ENCODE measurements at places on chromosomes 2 and 18. TPM values are rescaled to one million over a fixed set of nuclear protein-coding genes. Genes with fewer than 3 reads are reported as not detected.
A peak's percentile ranks its signal among the peaks of the same experiment; 100 is the strongest.

- DNase-seq = peak; percentile 19
Measured at GRCh38 chr2:10452956-10453904, 5.1 kb upstream of the ODC1 start.

DNA sequence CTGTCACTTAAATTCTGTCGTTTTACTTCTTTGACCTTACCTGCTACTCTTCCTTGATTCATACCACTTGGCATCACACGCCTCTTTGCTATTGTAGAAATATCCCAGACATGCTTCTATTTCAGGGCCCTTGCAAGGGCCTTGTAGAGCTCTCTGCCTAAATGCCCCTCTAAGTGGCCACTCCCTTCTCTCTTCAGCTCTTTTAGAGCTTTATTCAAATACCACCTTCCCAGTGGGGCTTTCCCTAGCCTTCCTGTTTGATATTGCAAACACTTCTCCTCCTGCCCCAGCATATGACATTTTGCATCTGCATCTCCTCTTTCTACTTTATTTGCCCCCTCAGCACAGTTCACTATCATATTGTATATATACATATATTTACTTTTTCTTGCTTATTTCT lies 54.0 kb downstream of the PELI1 start:
- DNase-seq = no peak

DNA sequence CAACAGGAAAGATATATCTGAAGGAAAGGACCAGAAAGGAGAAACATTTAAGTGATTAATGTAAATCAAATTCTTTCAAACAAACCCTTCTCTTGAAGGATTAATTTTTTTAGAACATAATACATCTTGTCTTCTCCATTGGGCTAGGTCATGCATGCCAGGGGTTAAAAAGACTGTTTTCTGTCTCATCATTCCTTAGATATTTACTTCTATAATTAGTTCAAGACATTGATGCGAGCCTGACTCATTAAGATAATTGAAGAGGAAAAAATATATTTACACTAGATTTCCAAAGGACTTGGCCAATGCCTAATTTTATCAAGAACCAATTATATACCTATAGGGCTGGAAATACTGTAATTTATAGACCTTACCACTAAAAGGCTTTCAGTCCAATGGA lies 166.6 kb upstream of the SETBP1 start:
- DNase-seq = no peak

DNA sequence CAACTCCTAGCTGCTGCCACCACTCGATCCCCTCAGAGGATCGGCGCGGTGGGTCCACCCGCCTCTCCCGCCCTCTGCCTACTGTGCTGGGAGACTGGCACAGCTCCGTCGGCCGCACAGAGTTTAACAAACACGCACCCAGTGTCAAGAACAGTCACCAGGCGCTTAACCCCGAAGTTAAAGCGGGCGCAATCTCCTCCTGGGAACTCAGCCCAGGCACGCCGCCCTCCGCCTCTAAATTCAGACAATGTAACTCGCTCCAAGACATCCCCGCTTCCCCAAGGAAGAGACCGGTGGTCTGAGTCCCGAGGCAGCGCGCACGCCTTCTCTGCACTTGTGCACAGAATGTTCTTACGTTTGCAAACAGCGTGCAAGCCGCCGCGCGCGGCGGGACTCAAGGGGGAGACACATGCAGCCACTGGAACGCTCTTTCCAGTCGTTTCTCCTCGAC lies 533 bp downstream of the CXCR4 start:
- DNase-seq = peak; percentile 78

- DNase-seq = no peak
Measured at GRCh38 chr2:187586011-187586641, 31.9 kb upstream of the TFPI start.

DNA sequence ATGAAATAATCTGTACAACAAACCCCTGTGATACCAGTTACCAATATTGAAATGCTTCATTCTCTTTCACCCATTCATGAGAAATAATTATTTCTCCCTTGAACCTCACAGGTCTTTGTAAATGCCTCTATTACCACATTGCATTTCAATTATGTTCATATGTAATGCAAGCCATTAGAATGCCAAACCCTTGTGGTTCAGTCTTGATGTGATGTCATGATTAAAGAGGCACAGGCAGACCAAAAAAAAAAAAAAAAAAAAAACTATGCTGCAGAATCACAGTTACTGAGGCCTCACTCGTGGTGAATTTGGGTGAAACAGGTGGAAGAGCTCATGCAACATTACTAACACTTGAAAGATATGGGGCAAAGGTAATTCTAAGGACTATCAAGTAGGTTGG lies 9.4 kb upstream of the EPG5 start:
- DNase-seq = no peak

GRCh38 chr2:64344999-64345576 lies 108.9 kb upstream of the LGALSL start:
- no peak for DNase-seq

DNA sequence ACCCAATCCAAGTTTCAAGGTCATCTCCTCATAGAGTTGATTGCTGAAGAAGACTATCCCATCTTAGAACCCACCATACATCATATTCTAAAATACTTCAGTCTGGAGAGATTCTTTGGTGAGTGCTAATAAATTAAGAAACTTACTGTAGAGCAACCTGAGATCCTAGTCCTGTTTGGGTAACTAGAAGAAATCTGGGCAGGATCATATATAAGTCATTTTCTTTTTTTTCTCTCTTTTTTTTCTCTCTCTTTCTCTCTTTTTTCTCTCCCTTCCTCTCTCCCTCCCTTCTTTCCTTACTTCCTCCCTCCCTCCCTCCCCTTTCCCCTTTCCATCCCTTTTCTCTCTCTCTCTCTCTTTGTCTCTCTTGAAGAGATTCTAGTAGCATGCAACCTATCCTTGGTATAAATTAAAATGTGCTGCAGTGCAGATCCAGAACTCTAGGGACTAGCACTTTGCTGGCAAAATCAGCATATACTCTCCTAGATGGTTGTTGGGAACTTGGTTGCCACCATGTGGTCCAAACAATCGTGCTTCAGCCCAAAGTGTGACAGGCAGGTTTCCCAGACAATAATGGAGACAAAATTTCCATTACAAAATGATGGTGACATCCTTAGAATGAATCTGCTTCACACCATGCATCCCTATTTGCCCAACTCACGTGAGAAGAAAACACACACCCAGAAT lies 399.4 kb upstream of the CELF4 start:
- no peak for DNase-seq

DNA sequence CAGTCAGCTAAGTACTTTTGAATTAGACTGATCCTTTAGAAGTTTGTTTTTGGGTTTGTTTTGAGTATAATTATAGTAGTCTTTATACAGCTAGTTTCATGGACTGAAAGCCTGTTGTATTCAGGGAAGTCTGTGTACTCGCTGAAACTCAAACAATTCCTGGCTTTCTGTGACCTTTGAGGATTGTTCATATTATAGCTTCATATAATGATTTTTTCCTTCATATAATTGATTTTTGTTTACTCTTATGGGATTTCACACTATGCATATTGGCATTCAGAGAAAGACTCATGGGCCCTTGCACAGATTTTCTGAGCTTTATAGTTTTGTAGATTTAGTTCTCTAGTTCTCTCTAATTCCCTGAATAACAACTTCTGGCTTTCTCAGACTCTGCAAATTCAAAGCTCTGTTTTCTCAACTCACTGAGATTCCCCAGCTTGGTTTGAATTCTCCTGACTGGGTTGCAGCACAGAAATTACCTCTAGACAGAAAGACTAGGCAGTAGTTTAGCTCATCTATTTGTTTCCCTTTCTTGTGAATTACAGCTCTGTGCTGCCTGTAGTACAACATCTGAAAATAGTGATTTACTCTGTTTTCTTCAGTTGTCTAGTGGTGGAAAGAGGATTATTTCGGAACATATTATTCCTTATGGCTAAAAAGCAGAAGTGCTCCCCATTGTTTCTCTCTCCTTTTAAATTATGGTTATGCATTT lies 495.9 kb upstream of the CNTNAP5 start:
- DNase-seq = no peak

The NPPC gene
- not detected for total RNA-seq

The MOCOS gene
- total RNA-seq = 4.2 TPM

The RAB6C gene
- not detected for total RNA-seq

The ALLC gene
- total RNA-seq = not detected

The CAPN14 gene
- total RNA-seq = 0.15 TPM
